NCI-H2107 (cell line): ENCODE measurements at places on chromosomes 12 and 14.

- DNase-seq, result no peak
Observed at GRCh38 chr14:94089479-94089878, 8.4 kb downstream of the IFI27L1 start.

DNA sequence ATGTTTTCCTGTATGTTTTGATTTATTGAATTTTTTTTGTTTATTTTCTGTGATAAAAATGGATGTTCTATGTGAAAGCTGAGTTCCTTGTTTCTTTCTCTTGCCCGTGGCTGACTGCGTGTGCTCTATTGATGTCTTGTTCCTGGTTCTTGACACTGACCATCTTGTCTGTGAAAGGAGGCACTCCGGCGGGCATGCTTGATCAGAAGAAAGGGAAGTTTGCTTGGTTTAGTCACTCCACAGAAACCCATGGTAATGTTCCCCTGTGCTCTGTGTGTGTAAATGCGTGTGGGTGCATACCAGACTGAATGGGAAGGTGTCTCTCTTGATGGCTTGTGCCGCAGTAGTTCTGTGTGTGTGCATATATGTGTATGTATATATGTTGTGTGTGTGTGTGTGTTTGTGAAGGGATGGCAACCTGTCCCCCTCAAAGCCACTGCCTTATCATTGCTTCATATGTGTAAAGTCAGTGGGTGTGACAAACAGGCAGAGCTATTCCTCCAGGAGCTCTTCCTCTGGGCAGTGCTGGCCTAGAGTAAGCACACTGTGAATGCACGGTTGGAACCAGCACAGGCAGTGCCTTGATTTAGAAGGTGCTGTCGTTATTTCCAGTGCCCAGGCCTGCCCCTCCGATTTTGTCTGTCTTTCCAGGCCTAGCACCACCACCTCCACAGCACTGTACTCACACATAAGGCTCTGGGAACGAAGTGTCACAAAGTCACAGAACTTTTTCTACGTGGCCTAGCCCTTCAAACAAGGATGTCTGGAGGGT, 247.3 kb upstream of the FKBP4 start:
- DNase-seq, result no peak

GRCh38 chr12:88753066-88753465, 172.8 kb upstream of the KITLG start:
- DNase-seq, result no peak

- DNase-seq, result no peak
Observed at GRCh38 chr14:33120341-33120740, 181.7 kb downstream of the NPAS3 start.

DNA sequence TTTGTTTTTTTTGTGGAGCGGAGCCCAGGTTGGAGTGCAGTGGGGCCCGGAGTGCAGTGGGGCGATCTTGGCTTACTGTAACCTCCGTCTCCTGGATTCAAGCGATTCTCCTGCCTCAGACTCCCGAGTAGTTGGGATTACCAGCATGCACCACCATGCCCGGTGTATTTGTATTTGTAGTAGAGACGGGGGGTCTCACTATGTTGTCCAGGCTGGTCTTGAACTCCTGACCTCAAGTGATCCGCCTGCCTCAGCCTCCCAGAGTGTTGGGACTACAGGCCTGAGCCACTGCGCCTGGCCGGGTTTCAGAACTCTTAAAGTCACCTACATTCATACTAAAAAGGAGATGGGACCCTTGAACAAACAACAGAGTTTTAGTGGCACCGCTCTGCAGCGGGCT, 52.7 kb downstream of the KRT80 start:
- DNase-seq, result no peak

DNA sequence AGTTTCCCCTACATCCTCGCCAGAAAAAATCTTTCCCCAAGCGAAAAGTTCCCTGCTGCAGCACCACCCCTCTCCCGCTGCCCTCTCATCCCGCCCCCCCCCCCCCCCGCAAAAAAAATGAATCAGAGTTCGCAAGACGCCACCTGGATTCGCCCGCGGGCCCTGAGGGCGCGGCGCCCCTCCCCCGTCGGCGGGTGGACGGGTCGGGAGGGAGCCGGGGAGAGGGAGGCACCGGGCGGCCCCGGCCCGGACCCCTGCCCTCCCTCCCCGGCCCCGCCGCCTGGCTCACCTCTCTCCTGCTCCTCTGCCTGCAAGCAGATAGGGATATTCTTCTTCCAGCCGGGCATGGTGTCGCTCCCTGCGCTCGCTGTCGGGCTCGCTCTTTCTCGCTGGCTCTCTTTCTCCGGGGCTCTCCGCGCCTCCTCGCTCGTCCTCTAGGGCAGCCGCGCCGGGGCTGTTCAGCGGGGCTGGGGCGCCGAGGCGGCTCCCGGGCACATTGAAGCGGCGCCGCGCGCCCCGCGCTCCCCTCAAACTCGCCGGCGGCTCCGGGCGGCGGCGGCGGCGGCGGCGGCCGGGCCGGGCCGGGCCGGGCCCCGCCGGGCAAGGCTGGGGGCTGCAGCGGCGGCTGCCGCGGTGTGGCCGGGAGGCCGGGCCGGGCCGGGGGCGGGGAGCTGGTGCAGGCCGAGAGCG, 200.3 kb upstream of the CAND1 start:
- DNase-seq, result no peak

GRCh38 chr12:46609273-46609623, 216.5 kb downstream of the SLC38A4 start:
- no peak for DNase-seq

GRCh38 chr14:75714991-75715390, 53.9 kb downstream of the TTLL5 start:
- DNase-seq, result no peak

GRCh38 chr12:100401660-100402059, 44.8 kb downstream of the SLC17A8 start:
- no peak for DNase-seq

DNA sequence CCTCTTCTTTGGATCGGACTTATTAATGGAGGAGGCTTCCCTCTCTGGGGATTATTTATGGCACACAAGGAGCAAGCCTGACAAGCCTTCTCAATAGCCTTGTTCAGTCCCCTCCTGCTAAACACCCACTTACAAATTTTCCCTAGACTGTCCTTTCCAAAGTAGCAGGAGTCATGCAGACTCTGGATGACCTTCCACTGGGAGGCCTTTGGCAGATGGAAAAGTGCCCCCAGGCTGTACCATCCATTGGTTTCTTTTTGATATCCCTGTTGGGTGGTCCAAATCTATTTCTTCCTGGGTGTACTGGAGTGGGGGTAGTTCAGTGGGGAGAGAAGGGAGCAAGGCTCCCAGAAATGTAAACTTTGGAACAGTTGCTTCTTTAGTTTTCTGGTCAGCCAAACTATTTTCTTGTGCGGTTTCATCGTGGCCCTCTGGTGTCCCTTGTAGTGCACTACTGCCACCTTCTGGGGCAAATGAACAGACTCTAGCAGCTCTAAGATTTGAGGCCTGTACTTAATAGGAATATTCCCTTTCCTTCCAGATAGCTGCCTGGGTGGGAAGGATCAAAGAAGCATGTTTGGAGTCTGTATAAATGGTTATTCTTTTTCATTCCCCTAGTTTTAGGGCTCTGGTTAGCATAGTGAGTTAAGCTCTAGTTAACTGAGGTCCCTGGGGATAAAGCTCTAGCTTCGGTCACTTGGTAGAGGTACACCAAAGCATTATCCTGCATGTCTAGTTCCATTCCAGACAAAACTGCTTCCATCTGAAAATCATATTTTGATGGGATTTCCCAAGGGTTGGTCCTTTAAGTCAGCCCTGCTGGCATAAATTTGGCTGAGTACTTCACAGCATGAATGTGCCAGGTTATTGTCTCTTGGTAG, 409.5 kb downstream of the SLC6A15 start:
- DNase-seq, result peak; percentile 43

GRCh38 chr14:24422261-24422660, 7.2 kb downstream of the CBLN3 start:
- no peak for DNase-seq

DNA sequence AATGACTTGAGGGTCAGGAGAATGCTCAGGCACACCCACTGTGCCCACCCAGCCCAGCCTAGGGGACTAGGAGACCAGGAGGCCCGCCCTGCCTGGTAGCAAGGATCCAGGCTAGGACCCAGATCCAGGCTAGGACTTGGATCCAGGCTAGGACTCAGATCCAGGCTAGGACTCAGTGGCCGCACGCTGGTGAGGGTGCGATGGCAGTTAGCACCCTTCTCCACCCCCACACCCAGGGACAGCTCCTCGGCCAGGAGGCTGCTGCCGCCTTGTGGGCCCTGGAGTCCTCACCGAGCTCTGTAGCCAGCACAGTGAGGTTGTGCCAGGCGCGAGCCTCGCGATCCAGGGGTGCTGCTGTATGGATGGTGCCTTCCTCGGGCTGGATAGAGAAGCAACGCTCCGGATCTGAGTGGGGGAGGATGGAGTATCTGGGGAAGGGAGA, 5.1 kb downstream of the CDH24 start:
- no peak for DNase-seq

DNA sequence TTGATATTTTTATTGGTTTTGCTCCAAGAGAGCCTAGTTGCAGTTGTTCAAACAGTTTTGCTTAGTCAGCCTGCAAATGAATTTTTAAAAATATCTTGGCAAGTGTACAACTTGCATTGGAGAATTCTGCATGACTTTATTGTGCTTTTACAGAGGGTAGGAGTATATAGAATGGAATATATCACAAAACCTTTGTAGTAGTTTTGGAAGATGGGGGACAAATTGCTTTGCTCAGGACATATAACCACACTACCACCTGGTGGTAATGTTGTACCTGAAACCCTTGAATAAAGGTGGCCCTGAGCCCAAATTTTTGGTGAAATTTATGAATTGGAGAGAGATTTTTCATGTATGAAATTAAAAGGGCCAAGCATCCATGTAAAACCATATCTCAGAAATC, 645.2 kb downstream of the MED13L start:
- DNase-seq, result no peak

DNA sequence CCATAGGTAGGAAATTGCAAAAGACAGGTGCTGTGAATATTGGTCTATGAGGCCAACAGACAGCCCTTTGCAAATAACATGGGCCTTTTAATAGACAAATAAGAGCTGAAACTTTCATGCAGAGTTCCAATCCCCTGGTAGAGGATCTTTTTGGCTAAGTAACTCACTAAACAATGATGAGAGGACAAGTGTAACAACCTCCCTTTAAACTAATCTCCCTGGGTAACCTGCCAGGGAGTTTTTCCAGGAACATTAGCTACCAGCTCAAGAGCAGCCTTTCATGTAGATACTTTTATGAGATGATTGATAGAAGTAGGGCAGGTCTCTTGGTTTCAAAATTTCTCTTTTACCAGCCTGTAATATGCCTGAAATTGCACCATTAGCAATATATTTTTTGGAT, 13.8 kb upstream of the CACNA1C start:
- DNase-seq, result no peak

GRCh38 chr12:13205809-13206559, 9.5 kb downstream of the EMP1 start:
- no peak for DNase-seq

DNA sequence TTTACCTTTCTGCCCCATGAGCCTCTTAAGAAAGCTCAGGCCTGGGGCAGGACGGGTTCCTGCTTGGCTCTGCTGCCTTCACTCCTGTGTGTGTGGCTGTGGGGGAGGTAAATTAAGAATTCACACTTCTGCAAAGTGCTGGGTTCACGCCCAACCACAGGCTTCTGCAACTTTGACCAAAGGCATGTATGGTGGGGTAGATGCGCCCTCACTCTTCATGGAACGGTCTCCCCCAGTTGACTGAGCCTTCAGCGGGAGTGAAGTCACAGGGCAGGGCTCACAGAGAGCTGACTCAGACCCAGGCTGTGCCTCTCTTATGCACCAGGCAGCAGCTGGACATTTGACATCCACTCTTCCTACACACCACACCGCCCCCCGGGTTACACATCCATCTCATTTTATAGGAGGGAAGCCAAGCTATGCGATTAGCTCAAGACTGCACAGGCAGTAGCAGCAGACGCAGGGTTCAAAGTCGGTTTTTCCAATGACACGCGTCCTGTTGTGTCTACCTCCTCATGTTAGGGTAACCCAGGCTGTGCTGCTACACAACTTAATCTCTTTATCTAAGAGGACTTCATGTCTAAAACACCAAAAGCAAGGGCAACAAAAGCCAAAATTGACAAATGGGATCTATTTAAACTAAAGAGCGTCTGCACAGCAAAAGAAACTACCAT, 15.4 kb upstream of the BCL11B start:
- no peak for DNase-seq

GRCh38 chr12:66571361-66571915, 107.4 kb downstream of the GRIP1 start:
- DNase-seq, result no peak

GRCh38 chr12:25996677-25997076, 38.2 kb downstream of the RASSF8 start:
- no peak for DNase-seq
